Activated CD4-positive, alpha-beta T cell treated with anti-CD3 and anti-CD28 coated beads for 1 hour (primary cell): ENCODE measurements at places on chromosomes 16 and 17.

DNA sequence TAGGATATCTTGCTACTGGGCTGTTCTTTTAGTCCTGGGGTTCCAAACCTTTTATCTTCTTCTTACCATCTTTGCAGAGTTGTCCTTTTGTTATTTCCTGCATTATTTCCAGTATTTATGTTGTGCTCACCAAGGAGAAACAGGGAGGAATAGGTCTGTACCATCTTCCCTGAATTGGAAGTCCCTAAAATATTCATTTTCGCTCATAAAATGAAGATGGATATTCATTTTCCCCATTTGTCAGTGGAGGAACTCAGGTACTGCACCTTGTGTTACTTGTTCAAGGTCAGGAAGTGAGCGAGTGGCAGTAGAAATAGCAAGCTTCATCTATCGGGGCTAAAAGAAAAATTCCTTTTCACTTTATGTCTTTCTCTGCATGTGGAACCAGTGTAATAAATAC is 989.7 kb downstream of the CDH11 start:
- no peak for DNase-seq

GRCh38 chr17:37671824-37672547 is 28.7 kb upstream of the DDX52 start:
- no peak for DNase-seq

DNA sequence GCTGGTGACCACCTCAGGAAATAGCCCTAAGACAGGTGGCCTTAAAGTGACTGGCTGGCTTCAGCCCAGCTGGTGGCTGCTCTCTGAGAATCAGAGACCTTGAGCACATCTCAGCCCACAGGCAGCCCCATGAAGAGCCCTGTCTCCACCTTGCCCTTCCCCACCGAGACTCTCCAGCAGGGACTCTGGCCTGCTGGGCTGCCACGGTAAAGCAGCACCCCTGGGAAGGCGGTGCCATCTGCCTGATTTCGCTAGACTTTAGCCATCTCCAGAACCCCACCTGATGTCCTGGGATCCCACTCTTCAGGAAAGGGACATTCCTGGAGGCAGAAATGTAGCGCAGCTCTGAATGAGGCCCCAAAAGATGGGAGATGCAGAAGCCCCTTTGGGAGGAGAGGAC is 45.2 kb upstream of the LGALS9 start:
- DNase-seq: no peak

GRCh38 chr17:43449470-43450248 is 34.1 kb upstream of the DHX8 start:
- DNase-seq: no peak

DNA sequence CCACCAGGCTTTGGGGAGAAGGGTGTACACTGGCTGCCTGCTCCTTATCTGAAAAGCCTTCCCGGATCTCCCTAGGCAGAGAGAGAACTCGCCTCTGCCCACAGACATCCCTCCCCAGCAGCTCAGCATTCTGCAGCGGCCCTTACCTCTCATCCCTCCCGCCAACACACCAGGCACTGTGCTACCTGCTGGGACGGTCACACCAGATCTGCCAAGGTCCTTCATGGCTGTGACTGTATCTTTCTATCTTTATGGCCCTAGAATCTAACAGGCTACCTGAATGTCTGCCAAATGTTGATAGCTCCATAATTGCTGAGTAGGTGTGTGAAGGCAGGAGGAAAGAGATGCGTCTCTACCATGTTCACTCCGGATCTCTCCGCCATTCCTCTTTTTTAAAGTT is 7.9 kb downstream of the TSNAXIP1 start:
- DNase-seq: no peak

DNA sequence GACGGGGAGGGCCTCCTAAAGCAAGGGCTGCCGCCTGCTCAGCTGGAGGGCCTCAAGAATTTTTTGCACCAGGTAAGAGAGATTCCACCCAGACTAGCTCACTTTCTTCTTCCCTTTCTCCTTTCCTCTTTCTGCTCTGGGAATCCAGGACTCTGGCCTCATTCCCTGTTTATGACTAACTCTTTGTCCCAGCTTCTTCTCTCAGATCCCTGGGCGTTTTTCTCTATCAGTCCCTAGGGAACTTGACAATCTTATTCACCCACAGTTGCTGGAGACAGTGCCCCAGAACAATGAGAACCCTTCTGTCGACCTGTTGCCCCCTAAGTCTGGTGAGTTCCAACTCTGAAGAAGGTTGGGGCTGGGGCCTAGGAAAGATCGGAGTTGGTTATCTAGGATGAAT is 15.6 kb downstream of the CNTROB start:
- DNase-seq: no peak

- no peak for DNase-seq
Measured at GRCh38 chr16:68479271-68479670, 31.0 kb upstream of the SMPD3 start.

- no peak for DNase-seq
Measured at GRCh38 chr16:19875900-19876299, 8.7 kb downstream of the GPRC5B start.

- DNase-seq: no peak
Measured at GRCh38 chr16:67884684-67885083, at the start of gene NRN1L. TSS of gene NRN1L (plus strand) at chr16:67884885. CDS start at chr16:67884904, 19 bp downstream.

DNA sequence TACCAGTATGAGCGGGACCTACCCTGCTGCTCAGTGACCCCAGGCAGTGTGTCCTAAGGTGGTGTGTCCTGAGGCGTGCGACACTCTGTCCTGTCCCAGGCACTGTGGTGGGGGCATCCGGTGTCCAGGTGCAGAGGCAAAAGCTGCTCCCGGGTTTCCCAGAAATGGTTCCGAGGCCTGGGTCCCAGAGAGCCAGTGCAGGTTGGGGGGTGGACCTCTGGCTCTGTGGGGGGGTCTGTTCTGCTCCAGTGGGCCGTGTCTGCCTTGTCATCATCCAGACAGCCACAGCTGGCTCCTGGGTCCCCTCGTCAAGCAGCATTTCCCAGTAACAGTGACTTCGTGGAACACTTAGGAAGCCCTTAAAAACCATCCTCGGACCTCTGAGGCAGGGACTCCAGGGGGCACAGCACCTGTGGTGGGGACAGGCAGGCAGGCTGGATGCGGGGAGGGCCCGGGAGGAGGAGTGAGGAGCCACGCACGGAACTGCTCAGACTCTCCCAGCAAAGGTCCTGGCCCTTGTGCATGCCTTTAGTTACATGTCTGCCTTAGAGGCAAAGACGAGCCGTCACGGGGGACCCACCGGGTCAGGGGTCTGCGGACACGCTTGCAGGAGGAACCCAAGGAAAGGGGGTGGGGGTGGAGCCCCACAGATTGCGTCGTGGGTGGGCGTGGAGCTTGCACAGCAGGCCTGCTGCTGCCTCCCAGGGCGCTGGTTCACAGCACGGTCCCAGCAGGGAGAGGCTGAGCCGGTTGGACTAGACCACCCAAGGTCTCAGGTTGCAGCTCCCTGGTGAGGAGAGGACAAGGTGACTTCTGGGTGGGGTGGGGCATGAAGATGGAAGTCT is 5.6 kb downstream of the SLC16A3 start:
- DNase-seq: no peak

GRCh38 chr16:79434771-79435170 is 165.8 kb downstream of the MAF start:
- DNase-seq: no peak

DNA sequence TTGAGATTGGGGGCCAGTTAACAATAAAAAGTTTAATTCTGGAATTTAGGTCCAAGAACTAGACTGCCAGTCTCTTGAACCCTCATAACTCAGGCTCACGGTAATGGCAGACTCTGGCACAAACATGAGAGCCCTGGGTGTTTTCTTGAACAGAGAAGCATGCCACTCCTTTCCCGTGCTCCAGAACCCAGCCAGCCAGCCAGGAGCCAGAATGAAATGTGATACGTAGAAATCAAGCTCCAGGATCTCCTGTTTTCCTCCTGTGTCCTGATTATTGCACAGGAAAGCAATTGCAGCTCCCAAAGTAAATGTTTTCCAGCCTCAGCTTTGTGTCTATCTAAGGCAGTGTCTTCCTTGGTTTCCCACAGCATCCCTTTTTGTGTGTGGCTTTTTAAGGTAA is 46.2 kb upstream of the NOL11 start:
- no peak for DNase-seq

DNA sequence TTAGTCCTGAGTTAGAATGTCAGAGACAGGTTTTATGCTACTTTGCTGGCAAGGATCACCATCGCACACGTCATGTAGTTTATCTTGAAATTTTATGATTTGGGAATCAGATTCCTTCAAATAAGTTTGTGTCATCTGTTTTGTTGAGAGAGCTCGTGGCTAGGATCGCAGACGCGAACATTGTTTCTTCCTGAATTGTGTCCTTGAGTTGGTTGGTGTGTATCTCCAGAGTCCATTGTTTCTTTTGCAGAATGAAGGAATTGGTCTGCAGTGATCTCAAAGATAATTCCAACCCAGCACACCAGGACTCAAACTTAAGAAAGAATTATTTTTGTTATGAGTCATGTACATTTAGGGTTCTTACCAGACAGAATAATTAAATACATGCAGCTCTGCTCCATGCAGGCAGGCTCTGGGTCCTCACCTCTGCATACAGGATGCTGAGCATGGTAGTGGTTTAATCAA is 51.6 kb downstream of the PRKCA start:
- DNase-seq: no peak
